Astrocyte of the hippocampus (primary cell): ENCODE measurements at places on chromosomes 16 and 17.

GRCh38 chr16:23934610-23935236 lies 98.9 kb downstream of the PRKCB start:
- no peak for DNase-seq

- DNase-seq: no peak
Observed at GRCh38 chr16:71771571-71771970, 37.1 kb downstream of the AP1G1 start.

DNA sequence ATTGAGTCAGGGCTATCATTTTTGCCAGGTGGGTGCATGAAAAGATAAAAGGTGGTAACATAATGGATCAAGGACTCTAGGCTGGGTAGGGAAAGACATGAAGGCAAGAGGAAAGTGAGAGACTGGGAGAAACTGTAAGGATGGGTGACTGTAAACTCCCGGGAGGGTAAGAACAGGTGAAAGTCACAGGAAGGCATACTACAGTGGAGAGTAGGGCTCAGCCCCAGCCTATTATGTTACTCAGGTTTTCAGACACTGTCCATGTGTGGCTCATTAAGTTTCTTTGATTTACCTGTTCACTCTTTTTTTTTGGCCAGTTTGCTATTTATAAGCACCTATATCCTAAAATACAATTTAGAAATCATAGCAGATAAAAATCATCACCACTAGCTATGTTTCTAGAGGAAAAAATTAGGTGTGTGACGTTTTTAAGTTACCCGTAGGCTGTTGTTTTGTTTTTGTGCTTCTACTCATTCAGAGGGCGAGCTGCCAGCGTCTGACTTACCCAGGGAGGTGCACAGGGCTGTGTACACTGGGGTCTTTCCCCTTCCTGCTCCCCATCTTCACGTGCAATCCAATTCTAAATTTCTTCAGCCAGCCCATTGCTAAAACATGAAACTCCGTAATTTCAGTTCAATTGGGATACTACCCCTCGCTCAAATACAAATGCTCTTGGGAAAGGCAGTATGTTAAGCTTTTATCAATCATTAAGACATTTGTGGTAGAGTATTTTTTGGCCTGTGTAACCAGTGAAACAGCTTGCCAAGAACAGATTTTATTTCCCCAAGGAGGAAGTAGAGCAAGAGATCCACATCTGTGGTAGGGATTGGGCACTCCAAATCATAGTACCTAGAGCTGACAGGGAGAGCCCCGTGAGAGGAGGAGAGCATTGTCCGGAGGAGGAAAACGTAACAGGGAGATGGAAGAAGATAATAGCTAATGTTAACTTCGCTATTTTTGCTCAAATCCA lies 21.7 kb upstream of the VWA3A start:
- DNase-seq: peak; percentile 54

DNA sequence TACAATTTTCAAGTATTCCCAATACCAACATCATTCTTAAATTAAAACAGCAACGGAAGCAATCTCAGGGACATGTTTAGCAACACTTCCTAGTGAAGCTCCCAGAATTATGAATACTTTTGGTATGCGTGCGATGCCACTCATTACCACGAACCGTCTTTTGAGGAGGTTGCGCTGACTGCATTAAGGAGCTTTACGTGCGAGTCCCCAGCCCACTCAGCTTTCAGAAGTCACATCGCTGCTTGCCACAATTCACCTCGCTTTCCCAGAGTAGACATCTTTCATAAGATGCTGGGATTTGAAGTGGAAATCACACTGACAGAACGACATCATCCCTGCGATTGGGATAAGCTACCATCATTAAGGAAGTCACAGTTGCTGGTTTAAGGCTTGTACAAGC lies 441.6 kb upstream of the HSBP1 start:
- no peak for DNase-seq

DNA sequence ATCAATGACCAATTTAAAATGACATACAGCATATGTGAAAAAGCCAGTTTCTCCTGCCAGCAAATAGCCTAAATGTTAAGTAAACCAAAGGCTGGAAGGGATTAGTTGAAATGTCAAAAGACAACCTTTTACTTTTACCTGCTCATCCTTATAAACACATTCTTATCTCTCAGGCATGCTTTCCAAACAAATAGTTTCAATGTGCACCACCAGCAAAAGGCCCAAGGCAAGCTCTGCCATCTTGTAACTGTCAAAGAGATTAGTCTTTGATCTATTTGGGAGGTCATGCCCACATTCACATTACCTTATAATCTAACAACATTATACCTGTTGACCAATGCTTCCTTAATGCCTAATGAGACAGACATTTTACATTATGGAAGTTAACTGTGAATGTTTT lies 132.2 kb upstream of the NACA2 start:
- DNase-seq: no peak

DNA sequence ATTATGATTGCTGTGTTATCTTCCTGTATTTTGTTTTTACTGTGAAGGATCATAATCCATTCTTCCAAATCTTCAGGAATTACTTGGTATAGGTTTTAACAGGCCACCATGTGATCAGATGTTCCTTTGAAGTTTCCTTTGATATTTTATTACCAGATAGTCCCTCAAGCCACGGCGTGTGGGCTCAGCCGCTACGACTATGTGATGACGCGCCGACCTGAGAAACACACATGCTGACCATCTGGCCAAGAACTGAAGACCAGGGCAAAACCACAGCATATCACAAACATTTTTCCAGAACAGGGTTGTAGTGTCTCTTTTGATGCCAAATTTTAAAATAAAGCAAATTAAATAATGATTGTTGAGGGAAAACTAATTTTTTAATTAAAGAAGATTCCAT lies 47.3 kb downstream of the ZCCHC14 start:
- DNase-seq: no peak

DNA sequence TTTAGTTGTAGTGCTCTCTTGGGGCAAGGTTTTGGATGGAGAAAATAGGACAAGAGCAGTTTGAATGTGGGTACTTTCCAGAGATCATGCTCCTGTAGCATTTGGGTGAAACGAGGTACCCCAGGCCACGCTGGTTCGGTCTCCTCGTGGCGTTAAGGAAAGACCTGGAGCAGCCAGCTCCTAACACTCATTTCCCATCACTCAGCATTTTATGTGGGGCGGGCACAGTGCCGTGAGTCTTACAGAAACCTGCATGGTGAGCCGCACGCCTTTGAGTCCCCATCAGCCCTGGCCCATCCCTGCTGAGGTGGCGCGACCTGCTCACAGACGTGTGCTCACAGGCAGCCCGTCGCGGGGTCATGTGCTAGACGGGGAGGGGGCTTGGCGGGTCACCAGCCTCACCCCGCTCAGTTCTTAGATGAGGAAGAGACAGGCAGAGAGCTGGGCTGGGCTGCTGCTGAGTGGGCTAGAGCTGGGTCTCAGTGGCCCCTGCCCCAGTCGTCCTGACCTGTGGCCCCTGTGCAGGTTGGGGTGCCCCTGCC lies 37.3 kb downstream of the TBCD start:
- no peak for DNase-seq

GRCh38 chr17:73201215-73202069 lies 8.6 kb downstream of the COG1 start:
- no peak for DNase-seq

DNA sequence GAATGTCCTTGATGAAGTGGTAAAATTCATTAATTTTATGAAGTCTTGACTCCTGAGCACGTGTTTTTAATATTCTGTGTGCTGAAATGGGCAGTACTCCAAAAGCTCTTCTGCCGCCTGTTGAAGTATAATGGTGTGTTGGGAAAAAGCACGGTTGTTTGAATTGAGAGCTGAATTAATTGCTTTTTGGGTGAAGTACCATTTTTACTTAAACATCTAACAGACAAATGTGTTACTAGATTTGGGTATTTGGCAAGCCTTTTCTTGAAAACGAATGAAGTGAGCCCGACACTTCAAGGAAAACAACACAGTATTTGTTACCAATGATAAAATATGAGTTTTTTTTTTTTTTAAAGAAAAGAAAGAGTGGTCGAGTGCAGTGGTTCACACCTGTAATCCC lies 22.5 kb downstream of the WWP2 start:
- no peak for DNase-seq

- DNase-seq: no peak
Observed at GRCh38 chr17:14790521-14790920, 474.6 kb downstream of the PMP22 start.

DNA sequence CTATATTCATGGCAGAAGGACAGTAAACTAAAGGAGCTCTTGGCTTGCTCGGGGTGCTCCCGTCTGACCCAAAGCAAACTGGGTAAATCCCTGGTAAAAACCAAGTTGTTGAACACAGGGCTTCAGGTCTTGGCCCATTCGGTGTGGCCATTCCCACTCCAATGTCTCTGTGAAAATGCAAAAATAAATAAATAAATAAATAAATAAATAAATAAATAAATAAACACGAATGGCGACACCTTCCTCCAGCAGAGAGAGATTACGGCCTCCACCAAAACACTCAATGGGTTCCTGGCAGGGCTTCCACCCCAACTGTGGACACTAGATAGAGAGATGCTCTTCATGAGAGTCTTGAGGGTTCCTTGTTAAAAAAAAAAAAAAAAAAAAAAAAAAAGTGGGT lies 325.3 kb downstream of the SOX9 start:
- DNase-seq: no peak

DNA sequence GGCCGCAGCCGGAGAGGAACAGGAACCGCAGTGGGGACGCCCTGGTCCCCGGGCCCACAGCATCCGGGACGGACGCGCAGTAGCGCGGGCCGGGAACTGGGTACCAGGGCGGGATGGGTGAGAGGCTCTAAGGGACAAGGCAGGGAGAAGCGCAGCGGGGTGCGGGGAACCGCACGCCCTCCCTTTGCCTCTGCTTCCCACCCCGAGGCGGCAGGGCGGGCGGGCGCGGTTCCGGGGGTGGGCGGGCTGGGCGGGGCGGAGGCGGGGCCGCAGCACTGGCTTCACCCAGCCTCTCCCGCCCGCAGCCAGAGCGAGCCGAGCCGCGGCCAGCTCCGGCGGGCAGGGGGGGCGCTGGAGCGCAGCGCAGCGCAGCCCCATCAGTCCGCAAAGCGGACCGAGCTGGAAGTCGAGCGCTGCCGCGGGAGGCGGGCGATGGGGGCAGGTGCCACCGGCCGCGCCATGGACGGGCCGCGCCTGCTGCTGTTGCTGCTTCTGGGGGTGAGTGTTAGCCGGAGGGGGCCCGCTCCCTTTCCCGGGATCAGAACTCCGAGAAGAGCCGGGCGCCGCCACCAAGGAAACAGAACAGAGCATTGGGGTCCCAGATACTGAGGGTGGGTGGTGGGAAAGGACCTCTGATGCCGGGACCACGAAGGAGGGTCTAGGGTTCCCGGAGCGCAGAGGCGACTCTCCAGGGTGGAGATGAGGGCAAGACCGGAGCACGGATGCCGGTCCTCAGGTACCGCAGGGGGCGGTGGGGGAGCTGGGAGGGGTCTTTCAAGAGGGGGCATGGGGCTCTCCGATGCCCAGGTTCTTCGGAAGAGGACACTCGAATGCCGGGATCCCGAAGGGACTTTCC lies at the start of gene NGFR:
Gene NGFR, plus strand, starts transcription at position 308 of the 856 bp plus-strand sequence. Its CDS starts 125 bp downstream, at position 433.
- peak; percentile 62 for DNase-seq

GRCh38 chr16:2934450-2934849 lies 22.7 kb downstream of the FLYWCH1 start:
- DNase-seq: no peak
